ENCODE measurements at places on chromosomes 6 and 20.

DNA sequence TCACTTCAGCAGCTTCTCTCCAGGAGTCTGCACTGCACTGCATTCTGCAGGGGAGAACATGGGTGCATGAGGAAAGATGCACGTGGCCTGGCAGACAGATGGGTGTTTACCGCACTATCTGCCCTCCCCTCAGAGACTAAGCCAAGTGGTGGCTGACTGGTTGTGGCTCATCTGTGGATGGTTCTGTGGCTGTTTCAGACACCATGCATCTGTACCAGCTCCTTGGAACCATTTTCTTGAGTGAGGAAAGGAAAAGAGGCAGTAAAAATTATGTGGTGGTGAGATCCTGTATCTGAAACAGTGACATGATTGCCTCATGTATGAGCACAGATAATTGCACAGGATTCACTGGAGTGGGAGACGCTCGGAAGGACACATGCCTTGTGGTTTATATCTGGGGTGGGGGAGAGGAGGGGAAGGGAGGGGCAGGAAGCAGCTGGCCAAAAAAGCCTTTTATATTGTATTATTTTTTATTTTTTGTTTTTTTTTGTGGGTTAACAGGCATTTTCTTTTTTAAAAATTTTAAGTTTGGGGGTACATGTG, 161.7 kb downstream of the ERMARD start:
- no peak for DNase-seq

DNA sequence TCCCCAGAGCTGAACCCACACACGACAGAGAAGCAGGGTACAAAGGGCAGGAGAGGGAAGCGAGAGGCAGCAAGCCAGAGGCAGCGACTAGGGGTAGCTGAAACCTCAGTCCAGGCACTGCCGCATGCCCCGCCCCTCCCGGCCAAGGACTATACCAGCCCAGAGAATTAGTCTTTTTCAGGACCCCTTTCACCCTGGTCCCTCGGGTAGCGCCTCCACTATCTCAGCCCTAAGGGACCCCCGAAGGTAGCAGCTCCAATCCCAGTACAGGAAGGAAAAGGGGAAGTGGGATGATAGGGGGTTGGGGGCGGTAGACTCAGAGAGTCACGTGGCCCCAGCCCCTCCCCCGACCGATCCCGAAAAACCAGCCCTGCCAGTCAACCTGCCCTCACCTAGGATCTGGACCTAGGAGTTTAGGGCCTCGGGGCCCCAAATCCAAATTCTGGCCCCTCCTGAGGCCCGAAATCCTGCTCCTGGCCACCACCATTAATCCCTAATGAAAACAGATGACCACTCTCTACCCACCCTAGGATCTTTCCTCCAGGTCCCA, 1.3 kb downstream of the RGL2 start:
- peak; percentile 54 for DNase-seq

DNA sequence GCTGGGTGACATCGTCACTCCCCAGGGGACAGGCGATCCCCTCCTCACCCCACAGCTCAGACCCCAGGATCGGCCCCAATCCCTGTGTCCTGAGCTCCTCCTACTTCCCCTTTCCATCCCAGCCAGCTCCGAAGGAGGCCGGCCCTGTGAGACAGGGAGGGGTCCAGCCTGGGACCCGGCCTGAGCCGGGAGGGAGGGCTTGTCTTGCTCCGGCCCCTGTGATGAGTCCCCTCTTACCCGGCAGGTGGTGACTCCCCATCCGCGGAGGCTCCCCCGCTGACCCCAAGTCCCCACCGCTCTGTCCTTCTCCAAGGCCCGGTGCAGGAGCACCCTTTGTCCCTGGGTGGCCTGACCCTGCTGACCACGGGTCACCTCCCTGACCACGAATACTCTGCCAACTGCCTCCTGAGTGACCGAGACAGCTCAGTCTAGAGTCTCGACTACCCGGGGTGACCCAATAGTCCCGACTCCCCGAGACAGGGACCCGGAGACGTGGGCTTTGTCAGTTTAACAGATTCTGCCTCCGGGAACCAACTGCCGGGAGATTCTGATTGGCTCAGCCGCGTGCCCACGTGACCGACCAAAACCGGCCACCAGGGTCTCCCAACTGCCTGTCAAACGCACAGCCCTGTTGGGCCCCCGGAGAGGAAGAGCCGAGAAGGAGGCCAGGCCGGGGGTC, 187.4 kb upstream of the PROKR2 start:
- DNase-seq = peak; percentile 49

- DNase-seq = no peak
Measured at GRCh38 chr20:10788055-10788454, 114.3 kb upstream of the JAG1 start.

DNA sequence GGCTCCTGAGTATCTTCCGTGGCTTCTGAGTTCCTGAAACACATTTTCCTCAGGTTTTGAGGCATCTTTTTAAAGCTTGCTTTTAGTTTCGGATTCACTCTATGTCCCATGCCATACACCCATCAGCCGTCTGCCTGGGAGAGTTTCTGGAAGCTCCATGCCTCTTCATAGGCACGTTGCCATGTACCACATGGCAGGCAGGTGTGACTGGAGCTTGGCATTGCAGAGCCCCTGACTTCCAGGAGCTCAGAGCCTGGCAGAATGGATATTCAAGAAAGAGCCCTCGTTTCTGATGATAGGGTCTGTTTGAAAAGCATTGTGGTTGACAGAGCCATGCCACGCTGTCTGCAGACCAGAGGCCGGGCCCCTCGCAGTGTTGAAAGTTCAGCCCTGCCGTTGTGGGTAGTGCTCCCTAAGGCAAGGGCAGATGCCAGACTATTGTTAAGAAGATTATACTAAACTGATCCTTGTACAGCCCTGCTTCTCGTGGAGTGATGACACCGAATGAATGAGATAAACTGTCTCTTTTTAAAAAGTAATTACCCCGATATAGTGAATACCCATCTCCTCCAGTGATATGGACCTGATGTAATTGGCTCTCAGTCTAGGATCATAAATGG, 100.0 kb downstream of the RPP40 start:
- DNase-seq = peak; percentile 72

GRCh38 chr6:37479266-37479854, 20.3 kb downstream of the CCDC167 start:
- no peak for DNase-seq

- DNase-seq = peak; percentile 24
Measured at GRCh38 chr20:57458400-57459160, 66.4 kb downstream of the CTCFL start.

DNA sequence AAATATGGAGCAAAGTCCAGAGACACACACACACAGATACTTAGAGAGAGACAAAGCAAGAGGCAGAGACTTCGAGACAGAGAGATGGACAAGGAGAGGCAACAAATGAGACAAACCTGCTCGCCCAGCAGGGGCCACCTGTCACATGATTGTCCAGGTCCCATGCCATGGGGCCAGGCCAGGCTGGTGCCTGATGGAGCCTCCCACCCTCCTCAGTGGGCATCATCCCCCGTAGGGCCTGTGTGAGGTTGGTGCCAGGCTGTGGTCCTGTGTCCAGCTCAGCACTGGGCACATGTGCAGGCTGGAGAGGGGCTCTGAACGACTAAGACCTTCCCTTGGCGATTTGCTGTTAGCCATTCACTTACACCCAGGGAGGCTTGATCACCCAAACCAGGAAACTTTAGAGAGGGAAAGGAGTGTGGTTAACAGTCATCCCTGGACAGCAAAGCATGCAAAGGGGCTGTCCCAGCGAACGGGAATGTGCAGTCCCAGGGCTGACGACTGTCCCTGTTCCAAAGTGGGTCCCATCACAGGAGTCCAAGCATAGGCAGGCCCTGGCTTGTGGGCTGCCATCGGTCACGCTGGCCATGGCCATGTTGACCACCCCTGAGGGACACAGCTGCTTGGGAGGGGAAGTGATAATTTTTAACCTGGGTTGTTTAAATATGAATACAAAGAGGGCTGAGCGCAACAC, 38.4 kb upstream of the PHACTR3 start:
- DNase-seq = no peak

DNA sequence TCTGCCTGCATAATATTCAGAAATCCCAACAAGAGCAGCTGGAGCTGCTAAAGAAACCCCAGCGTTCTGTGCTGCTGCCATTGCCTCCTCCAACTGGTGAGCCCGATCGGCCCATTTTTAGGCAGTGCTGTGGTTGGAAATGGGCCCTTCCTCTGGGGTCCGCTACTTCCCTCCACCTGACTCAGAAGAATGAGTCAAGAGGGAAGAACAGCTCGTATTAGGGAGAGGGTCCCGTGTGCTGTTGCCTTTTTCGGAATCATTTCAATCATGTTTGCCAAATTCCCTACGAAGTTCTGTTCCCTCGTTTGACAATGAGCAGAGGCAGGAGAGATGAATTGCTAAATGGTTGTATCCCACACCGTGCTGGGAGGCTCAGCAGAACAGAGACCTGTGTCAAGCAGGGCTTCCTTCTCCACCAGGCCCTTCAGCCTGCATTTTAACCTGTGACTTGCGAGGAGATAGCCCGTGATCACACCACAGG, 38.4 kb downstream of the THBS2 start:
- no peak for DNase-seq

DNA sequence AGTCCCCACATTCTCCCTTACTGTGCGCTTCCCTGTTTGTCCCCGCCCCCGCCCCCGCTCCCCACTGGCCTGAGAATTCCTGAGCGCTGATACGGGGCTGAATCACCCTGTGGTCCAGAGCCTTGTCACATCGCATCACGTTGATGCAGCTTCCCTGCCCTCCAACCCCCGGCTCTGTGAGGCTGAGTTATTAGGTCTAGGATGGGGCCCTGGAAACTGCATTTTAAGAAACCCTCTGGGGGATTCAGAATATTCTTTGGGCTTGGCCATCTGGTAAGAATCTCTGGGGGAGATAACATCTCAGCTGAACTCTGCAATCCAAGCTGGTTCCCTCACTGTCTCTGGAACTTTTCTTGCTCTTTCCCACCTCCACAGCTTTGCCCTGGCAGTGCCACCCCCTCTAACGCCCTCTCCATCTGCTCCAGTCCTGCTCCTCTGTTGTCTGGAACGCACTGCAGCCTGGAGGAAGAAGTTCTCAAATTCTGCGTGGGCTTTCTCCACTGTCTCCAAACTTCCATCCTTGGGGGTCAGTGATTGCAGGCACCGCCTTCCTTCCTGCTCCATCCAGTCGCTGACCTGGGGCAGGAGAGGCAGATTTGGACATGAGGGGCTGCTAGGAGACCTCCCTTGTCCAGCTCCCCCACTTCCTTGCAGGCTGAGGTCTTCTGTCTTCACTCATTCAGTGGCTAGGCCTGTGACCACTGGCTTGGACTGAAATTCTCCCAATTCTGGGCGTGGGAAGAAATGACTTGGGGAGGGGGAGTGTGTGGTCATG, 42.6 kb downstream of the KIAA1755 start:
- no peak for DNase-seq

DNA sequence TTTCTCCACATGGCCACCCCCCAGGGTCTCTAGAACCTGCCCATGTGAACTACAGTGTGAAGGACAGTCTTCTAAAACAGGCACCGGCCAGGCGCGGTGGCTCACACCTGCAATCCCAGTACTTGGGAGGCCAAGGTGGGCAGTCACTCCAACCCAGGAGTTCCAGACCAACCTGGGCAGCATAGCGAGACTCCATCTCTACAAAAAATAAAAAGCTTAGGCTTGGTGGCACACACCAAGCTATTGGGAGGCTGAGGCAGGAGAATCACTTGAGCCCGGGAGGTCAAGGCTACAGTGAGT, 13.7 kb downstream of the ACSS1 start:
- DNase-seq = no peak

GRCh38 chr20:38728191-38728781, 4.0 kb downstream of the SLC32A1 start:
- DNase-seq = no peak

GRCh38 chr6:136228814-136229213, 21.3 kb downstream of the MTFR2 start:
- no peak for DNase-seq

- no peak for DNase-seq
Measured at GRCh38 chr20:52593654-52594053, 378.5 kb upstream of the TSHZ2 start.

- no peak for DNase-seq
Measured at GRCh38 chr20:62021793-62022385, 43.8 kb downstream of the TAF4 start.

DNA sequence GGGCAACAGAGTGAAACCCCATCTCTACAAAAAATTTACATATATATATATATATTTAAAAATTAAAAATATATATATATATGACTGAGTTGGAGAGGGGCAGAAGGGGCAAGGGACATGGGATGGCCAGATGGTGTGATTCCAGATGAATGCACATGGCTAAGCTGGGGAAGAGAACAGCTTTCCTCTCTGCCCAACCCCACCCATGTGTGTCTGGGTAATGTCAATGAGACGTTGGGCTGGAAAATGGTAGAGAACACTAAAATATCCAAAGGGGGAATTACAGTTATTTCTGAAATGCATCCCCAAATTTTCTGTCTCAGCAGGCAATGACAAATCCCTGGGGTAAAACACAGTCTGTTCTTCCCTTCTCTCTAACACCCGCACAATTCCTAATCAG, 31.2 kb upstream of the CCND3 start:
- no peak for DNase-seq

DNA sequence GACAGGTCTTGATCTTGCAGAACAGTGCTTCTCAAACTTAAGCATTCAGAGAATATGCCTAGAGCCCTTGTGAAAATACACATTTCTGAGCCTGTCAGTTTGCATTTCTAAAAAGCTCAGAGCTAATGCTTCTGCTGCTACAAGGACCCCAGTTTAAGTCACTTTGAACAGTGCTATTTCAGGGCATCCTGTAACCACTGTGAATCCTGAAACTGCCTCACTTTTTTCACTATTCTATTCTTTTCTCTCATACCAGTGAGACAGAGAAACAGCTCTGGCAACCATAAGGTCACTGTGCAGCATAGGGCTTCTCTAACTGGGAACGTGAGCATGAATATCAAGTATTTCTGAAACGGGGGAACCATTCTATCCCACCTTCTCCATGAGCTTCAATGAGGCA, 51.2 kb downstream of the LGSN start:
- no peak for DNase-seq

- peak; percentile 15 for DNase-seq
Measured at GRCh38 chr6:50264995-50265571, 215.4 kb upstream of the DEFB112 start.

DNA sequence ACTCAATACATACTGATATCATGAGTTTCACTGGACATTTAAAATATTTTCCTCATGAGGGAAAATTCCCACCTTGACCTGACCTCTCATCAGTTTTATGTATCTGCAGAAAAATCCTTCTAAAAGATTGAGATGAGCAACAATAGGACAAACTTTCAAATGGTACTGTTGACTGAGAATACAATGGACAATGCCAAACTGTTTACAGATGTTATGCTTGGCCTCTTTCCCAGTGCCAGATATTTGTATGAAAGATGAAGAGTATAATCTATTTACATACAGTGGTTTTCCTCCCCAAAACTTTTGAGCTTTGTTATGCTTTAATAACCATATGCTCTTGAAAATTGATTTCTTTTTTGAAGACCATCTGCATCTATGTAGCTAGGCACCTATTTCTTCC, 245.1 kb upstream of the RSPO3 start:
- DNase-seq = no peak

GRCh38 chr6:44531442-44532015, 144.0 kb downstream of the CDC5L start:
- DNase-seq = no peak

- DNase-seq = peak; percentile 69
Measured at GRCh38 chr6:27176523-27177484, 70.7 kb upstream of the PRSS16 start.

All from cerebellar cortex (tissue), 1 donor.